ENCODE measurements at places on chromosomes 7 and 10.

DNA sequence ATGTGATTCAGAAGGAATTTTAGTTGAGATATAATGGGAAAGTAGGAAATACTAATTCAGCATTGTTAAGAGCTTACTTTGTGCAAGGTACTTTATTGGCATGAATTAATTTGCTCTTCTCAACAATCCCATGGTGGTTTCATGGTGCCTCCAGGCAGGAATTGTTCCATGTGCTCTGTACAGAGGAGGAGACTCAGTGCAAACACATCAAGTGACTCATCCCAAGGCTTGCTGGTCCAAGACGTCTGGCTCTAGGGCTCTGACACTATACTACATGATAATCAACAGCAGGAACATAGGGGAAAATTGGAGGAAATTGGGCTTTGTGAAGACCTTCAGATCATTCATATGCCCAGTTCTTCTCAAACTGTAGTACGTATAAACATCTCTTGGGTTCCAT, 66.5 kb upstream of the PRKG1 start:
- no peak for DNase-seq

GRCh38 chr7:68381731-68382130, 1216.5 kb upstream of the AUTS2 start:
- DNase-seq: no peak

DNA sequence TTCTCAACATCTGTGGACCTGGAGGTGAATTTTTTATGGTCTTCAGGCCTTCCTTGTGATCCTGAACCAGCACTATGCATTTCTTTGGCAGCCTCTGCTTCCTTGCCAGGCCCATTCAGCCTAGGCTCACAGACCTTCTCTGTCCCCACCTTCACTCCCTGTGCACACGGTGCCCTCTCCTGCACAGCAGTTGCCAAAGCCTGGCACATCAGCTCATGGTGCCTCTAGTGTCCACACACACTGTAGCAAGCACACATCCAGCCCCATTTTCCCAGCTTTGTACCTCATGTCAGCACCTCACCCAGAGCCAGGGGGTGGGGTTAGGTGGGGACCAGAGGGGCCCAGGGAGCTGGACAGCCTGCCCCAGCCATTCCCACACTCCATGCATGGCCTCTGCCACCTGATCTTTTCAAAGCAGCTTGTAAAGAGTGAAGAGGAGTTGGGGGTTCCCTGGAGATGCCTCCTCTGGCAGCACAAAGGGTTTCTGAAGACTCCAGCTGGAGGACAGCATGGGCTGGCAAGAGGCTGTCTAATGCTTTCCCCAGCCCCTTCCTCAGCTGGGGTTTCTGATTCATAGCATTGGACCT, 57.9 kb upstream of the TMEM72 start:
- DNase-seq: no peak

- no peak for DNase-seq
Observed at GRCh38 chr10:86265895-86266259, 100.7 kb downstream of the GRID1 start.

GRCh38 chr7:74573512-74573911, 84.0 kb upstream of the GTF2I start:
- no peak for DNase-seq

DNA sequence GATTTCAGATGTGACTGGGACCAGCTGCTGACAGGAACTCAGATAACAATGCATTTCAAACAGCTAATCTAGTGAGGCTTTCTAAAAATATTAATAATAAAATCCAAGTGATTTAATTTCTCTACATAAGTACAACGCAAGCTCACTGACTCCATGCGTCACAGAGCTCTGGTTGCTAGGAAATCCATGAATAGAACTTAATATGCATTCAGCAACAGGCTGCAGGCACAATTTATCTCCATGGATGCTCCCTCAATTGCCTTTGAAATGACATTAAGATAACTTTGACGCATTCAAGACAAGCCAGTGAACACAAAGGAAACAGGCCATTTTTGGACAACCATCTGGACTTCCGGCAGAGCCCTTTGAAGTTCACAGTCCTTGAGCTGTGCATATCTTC, 118.7 kb upstream of the COL1A2 start:
- DNase-seq: no peak

- DNase-seq: no peak
Observed at GRCh38 chr10:128922172-128922571, 544.9 kb upstream of the MGMT start.

GRCh38 chr7:76048668-76048988, 722 bp downstream of the MDH2 start:
- DNase-seq: peak; percentile 26

GRCh38 chr7:124550036-124550435, 215.6 kb downstream of the GPR37 start:
- no peak for DNase-seq

- no peak for DNase-seq
Observed at GRCh38 chr10:109247814-109248213, 675.5 kb downstream of the XPNPEP1 start.

DNA sequence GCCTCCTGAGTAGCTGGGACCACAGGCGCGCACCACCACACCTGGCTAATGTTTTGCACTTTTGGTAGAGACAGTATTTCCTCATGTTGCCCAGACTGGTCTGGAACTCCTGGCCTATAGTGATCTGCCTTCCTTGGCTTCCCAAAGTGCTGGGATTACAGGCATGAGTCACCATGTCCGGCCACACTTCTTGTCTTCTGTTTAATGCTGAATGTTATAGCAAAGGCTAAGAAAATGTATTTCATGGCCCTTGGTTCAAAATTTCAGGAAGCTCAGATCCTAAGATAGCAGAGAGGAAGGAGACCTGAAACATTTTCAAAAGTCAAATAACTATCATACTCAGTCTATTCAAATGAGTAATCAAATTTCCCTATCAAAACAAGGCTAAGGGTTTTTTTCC, 229.6 kb downstream of the BAMBI start:
- no peak for DNase-seq

- DNase-seq: no peak
Observed at GRCh38 chr7:20085086-20085485, 132.1 kb downstream of the MACC1 start.

DNA sequence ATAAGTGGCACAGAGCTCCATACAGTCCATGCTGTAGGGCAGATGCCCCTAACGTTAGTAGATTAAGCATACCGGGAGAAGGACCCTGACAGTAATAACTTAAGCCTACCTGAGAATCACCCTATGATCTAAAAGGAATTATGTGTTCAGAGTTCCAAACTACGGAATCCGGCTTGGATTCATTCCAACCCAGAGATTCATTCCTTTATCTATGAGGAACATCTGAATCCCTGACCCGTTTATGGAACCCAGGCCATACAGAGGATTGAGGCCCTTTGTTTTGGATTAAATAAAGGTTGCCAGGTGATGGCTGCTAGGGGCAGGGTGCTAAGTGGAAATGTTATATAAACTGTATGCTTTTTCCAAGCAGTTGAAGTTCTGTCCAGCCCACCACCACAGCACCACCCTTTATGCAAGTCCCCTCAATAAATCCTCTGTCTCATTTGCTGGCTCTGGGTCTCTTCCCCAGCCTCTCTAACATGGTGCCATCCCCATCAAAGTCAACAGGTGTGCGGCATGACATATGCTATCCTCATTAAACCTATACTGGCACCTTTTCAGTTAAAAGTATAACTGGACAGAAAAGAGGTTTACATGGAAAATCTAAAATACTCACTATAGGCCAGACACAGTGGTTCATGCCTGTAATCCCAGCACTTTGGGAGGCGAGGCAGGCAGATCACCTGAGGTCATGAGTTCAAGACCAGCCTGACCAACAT, 9.1 kb upstream of the ANAPC16 start:
- DNase-seq: no peak

DNA sequence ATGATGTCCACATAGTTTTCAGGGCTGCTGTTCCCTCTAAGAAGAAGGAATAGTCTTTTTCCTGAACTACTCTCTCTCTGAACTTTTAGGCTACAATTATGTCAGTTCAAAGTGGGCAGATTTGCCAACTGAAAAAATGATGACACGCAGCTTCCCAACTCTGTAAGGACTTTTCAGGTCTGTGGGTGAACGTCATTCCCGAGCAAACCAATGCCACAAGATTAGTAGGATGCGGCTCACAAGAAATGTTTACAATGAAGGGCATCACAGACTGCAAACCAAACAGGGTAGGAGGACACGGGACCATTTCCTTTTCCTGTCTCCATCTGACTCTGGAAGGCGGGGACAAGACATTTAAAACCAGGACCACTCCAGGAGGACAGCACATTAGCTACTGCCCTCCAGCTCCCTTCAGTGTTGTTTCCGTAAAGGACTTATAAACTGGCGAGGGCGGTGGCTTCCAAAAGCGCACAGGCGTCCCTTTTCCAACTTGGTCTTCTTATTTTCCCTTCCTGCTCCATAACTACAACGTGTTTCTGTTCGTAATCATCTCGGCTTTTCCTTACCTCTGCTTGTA, 539 bp upstream of the MKLN1 start:
- DNase-seq: peak; percentile 29

- DNase-seq: no peak
Observed at GRCh38 chr7:130473876-130474275, 18.0 kb upstream of the MEST start.

DNA sequence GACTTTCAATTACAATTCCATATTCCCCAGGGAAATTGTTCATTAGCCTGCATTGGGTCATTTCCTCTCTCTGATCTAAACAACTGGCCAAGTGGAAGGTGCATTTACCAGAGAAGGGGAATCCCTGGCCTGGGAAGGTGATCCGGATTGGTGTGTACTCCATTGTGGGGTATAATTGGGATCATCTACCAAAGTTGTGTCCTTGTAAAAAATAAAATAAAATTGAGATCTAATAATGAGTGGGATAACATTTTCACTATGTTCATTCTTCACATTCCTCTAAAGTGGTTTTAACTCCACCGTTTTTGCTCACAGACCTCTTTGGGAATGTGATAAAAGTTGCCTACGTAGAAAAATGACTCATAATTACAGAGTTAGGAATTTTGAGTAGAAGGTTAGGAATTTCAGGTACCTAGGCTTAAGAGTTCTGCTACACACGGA, 22.8 kb downstream of the ARL5B start:
- no peak for DNase-seq

DNA sequence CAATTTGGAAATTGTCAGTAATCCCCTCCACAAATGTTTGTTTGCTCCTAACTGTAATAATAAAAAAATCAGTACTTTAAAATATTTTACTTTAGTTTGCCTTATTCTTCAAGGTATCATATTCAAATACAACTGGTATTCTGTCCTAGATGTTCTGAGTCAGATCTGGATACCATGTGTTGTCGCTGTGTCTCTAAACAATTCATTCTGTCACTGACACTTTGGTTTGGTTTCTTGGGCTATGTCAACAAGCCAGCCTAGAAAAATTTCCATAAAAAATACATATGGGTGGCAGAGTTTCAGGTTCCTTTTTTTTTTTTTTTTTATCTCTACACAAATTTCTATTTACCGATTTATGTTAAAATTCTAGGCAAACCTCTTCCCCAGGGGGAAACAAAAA, 33.2 kb upstream of the SEMA3D start:
- no peak for DNase-seq

GRCh38 chr10:47415520-47416304, 31.6 kb upstream of the ZNF488 start:
- no peak for DNase-seq

- no peak for DNase-seq
Observed at GRCh38 chr10:95561864-95562177, 650 bp upstream of the SORBS1 start.

DNA sequence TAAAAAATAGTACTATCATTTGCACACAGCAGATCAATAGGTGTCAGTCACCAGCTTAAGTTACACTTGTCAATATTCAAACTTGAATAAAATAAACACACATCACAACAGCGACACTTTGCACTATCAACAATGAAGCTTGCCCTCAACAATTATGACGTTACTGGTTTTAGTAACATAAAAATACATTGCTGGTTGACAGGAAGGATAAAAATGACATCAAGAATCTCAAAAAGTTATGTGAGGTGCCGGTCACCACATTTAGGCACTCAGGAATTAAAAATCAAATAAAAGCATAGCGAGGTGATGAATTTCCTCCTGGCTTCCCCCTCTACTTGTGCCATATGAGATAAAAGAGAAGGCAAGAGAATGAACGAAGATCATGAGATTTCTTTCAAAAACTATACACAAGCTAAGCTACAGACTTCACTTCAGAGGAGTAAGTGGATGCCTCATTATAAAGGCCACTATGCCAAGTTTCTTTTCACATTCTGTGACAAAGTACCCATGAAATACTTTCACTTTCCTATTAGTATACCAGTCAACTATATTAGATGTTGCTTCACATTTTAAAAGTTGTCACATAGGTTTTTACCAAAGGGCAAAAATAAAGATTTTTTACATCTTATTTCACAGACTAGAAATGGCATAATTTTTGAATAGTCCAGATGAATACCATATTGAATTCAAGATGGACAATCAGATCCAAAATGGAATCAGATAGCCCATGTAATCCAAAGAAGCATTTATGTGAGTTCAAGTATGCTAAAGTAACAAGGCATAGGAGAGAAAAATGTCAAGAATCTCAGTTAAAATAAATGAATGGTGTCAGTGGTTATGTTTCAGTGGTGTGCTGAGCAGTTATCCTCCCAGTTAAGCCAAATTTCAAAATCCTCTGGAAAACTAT, 3.6 kb downstream of the CCDC71L start:
- no peak for DNase-seq

DNA sequence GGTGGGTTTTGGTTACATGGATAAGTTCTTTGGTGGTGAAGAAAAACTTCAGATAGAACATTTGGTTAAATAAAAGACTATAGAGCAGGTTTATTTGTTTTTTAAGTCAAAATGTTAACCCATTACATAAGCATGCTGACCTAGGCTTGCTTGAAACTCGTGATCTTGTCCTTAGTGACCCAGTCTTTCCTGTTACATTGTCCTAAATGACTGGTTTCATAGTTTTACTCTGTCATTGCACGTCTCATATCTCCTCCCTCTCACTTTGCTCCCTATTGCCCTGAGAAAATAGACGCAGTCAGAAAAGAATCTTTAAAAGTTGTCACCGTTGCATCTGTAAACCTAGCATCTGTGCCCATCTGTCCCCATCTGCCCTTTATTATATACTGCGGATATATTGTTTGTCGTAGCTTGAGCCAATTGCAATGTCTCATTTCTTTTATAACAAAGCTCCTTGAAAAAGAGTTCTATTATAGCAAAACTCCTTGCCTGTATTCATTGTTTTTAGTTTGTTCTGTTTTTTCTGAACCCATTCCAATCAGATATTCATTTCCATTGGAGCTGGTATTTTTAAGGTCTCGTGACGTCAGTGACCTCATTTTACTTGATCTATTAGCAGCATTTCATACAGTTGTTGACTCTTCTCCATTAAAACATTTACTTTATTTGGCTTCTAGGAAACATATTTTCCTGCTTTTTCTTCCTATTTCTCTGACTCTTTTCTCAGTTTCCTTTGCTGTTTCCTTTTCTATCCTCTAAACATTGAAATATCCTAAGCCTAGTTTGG, 57.3 kb downstream of the HELLS start:
- DNase-seq: no peak

- DNase-seq: no peak
Observed at GRCh38 chr10:57982091-57982490, 285.6 kb downstream of the IPMK start.

- no peak for DNase-seq
Observed at GRCh38 chr10:73800560-73801252, 10.7 kb downstream of the NDST2 start.
